ENCODE measurements at places on chromosomes 5 and 9.

DNA sequence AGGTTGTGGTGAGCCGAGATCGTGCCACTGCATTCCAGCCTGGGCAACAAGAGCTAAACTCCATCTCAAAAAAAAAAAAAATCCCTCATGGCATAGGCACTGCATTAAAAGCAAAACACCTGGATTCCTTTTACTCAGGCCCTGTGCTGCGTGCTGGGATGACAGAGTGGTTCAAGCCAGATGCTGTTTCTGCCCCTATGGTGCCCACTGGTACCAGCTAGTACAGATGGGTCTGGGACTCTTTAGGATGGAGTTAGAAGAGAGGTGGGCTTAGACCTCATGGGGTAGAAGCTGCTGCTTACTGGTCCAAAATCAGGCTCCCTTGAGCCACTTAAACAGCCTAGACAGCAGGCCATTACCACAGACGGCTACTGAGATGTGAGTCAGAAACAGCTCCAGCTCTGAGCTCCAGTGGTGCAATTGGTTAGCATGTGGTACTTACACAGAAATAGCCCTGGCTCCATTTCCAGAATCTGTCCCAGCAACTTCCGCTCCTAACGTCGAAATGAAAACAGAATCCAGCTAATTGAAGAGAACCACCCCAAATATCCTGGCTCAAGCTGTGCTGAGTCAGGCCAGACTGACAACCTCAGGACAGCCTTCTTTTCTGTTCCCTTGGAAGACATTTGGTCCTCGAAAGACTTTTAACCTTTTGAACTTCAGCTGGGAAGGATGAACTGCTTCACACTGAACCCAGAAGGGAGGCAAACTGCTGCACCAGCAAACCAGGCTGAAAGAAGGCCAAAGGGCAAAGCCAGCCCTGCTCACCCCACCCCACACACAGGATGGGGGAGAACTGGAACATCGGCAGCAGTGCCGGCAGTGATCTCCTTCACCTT lies 15.5 kb downstream of the C5orf15 start:
- peaks cover 12% of the 10 kb centered on the region for H3K36me3 ChIP-seq
- peaks cover 7% of the 10 kb centered on the region for H3K4me1 ChIP-seq
- no peak overlapping the region for H3K4me3 ChIP-seq
- H3K27ac ChIP-seq = no peak overlapping the region

DNA sequence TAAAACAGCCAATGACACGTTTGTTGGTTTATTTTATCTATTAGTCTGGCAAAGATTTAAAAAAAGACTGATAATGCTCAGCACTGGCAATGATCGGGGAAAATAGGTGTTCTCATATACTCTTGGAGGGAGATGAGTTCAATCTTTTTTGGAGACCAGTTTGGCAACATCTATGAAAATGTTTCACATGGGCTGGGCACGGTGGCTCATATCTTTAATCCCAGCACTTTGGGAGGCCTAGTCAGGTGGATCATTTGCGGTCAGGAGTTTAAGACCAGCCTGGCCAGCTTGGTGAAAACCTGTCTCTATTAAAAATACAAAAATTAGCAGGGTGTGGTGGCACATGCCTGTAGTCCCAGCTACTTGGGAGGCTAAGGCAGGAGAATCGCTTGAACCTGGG lies 6.8 kb upstream of the ANKRD31 start:
- DNase-seq = no peak
- no peaks in the 10 kb centered on the region for H3K36me3 ChIP-seq
- H3K27ac ChIP-seq = no peak overlapping the region
- H3K27me3 ChIP-seq = peaks cover 2% of the 10 kb centered on the region

DNA sequence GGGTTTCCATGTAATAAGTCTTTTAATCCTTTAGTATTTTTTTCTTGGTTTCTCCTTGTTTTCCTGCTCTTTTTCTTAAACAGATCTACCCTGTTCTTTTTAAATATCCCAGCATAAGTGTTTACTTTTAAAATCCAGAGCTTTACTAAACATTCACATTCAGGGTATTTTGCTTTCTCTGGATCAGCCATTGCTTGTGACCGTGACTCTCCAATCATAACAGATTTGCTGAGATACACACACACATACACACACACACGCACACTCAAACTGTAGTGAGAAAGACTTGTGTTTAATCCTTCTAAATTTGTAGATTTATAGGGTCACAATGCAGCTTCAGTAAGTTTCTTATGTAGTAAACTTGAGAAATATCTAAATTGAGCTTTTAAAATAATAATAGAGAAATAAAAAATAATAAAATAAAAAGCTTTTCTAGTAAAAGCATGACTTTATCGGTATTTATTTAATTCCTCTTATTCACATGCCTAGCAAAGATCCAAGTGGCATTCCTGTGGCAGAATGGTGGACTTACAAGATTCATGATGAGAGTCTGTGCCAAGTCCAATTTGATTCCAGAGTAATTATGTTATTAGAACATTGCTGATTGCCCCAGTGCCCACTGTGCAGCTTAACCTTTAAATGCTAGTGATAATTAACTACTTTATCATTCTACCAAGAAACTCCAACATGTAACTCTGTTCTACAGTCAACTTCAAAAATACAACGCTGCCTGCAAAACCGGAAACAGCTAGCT lies 129.0 kb downstream of the TLE4 start:
- peaks cover 14% of the 10 kb centered on the region for H3K4me1 ChIP-seq
- DNase-seq = no peak
- H3K27ac ChIP-seq = no peak overlapping the region
- H3K36me3 ChIP-seq = peaks cover 11% of the 10 kb centered on the region
- no peak overlapping the region for H3K4me3 ChIP-seq

- peaks cover 32% of the 10 kb centered on the region for H3K36me3 ChIP-seq
- no peaks in the 10 kb centered on the region for H3K27me3 ChIP-seq
- H3K27ac ChIP-seq = no peak overlapping the region
Observed at GRCh38 chr5:80885396-80886000, 74.7 kb upstream of the RASGRF2 start.

- no peaks in the 10 kb centered on the region for H3K27me3 ChIP-seq
- no peak for DNase-seq
- H3K4me1 ChIP-seq = peaks cover 2% of the 10 kb centered on the region
- no peak overlapping the region for H3K4me3 ChIP-seq
- no peak overlapping the region for H3K27ac ChIP-seq
- no peaks in the 10 kb centered on the region for H3K36me3 ChIP-seq
Observed at GRCh38 chr5:55520117-55520839, 14.5 kb downstream of the PLPP1 start.

DNA sequence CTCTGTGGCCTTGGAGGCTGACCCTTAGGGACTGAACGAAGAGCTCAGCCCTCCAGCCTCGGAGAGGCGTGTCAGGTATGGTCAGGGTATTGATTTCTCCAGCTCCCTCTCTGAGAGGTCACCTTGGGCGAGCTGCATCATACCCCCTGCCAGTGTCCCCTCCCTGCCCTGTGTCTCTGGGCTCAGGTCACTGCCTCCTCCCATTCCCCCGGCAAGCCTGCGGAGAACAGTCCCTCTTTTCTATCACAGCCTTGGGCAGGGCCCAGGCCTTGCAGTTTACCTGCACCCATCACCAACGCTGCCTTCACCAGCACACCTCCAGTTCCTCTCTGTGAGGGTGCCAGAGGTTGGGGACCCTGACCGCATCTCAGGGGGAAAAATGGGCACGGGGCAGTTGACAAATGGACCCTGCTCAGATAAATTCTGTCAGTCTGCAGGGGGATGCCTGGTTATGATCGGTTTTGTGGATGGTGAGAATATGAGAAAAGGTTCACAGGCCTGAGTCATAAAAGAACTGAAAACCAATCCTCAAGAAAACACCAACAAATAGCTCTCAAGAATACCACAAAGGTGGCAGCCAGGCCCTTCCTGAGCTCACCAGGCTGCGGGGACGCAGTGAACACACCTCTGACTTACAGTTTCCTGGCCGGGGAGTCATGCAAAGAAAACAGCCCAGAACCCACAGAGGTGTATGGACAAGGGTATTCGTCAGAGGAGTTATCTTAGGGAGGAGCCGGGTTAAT lies 24.7 kb upstream of the RXRA start:
- H3K27ac ChIP-seq = peak overlapping the region; percentile 29
- H3K4me3 ChIP-seq = no peak overlapping the region
- no peaks in the 10 kb centered on the region for H3K36me3 ChIP-seq
- peaks cover 18% of the 10 kb centered on the region for H3K4me1 ChIP-seq

- DNase-seq = no peak
- no peak overlapping the region for H3K27ac ChIP-seq
- H3K27me3 ChIP-seq = peaks cover 28% of the 10 kb centered on the region
- no peaks in the 10 kb centered on the region for H3K36me3 ChIP-seq
- H3K4me3 ChIP-seq = no peak overlapping the region
Observed at GRCh38 chr5:21654-22233, 70.2 kb upstream of the PLEKHG4B start.

Measured in activated CD8-positive, alpha-beta memory T cell treated with anti-CD3 and anti-CD28 coated beads, Interleukin-2, amount 10 ng/mL, durations not matched to agents 7 days and 5 days (primary cell).